Upper lobe of left lung (tissue), 6 donors: ENCODE measurements at places on chromosomes 12 and 14. TPM values are rescaled to one million over a fixed set of nuclear protein-coding genes. Genes with fewer than 3 reads are reported as not detected.
A peak's percentile ranks its signal among the peaks of the same experiment; 100 is the strongest.

CCNK gene
- total RNA-seq, result 29.8 TPM

ZFHX2 gene
- total RNA-seq, result 1.7 TPM

DNA sequence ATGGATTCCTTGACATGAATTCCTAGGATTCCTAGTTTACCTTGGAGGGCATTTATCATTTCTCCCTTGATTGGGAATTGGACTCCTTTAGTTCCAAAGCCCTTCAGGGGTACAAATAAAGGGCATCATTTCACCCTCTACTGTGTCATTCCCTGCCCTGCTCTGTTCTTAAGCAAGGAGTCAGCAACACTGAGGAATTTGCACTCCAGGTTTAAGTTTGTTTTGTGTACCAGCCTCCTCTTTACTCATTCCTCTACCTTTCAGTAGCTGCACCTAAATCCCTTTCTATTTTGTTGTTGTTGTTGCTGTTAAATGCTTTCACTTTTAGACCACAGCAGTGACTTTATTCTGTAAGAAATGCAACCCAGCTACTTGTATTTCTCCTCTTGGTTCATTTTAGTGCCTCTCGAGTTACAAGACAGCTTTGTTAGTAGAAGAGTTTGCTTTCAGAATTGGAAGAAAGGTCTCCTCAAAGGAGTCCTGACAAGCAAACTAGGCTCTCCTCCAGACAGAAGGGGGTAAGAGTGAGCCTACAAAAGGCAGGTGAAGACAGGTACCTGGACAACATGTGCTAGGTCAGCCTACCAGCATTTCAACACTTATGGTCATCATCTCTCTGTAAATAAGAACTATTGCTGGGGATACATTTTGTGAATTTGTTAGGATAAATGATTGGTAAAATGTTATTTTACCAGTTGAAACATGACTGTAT lies 90.0 kb downstream of the RMST start:
- peak; percentile 25 for DNase-seq
- H3K4me1 ChIP-seq, result peaks cover 18% of the 10 kb centered on the region
- no peaks in the 10 kb centered on the region for H3K27me3 ChIP-seq
- peak overlapping the region; percentile 57 for H3K27ac ChIP-seq

PNN gene
- 177 TPM for total RNA-seq

TRHDE gene
- 14.5 TPM for total RNA-seq

DNA sequence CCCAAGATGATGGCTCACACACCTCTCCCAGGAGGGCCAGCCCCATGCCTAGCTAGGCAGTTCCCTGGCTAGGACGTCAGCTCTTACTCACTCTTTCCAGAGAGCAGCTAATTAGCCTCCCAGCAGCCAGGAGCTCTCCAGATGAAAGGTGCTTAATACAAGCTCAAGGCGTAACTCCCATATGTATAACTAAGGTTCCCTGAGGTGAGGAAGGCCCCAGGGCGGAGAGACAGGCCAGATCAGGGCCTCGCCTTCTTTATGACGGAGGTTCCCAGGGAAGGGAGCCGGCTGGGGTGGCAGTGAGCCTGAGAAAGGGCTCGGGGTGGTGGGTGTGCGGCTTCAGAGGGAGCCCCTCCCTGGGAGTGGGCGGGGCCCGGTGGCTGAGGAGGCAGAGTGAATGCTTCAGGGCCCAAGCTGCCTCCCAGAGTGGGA lies 26.4 kb upstream of the ZFP36L1 start:
- H3K4me3 ChIP-seq, result no peak overlapping the region
- peaks cover 29% of the 10 kb centered on the region for H3K4me1 ChIP-seq
- H3K27me3 ChIP-seq, result no peaks in the 10 kb centered on the region
- H3K27ac ChIP-seq, result no peak overlapping the region
- H3K36me3 ChIP-seq, result no peaks in the 10 kb centered on the region

- H3K4me3 ChIP-seq, result no peak overlapping the region
- peaks cover 6% of the 10 kb centered on the region for H3K4me1 ChIP-seq
- H3K27ac ChIP-seq, result no peak overlapping the region
- DNase-seq, result no peak
- H3K27me3 ChIP-seq, result no peaks in the 10 kb centered on the region
Measured at GRCh38 chr14:52044791-52045522, 23.9 kb downstream of the NID2 start.

- H3K27ac ChIP-seq, result no peak overlapping the region
- DNase-seq, result no peak
- no peaks in the 10 kb centered on the region for H3K36me3 ChIP-seq
- no peaks in the 10 kb centered on the region for H3K4me1 ChIP-seq
- H3K27me3 ChIP-seq, result no peaks in the 10 kb centered on the region
Measured at GRCh38 chr12:22313286-22313962, 21.1 kb downstream of the ST8SIA1 start.

DNA sequence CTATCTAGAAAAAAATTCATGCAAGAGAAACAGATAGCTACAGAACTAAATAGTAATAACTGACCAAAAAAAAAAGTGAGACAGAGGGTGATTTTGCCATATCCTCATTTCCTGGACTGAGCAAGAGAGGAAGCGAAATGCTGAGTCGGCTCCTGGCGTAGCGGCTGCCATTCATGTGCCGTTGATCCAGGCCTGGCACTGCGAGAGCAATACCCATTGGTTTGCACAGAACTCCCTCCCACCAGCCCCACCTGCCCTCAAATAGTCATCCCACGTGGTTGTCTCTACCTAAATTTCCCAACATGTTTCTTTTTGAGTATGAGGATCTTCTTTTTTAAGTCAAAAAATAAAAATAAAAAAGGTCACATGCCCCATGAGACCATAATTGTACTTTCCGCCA lies 9.4 kb upstream of the WNT5B start:
- peak; percentile 76 for DNase-seq
- H3K4me1 ChIP-seq, result no peaks in the 10 kb centered on the region
- H3K36me3 ChIP-seq, result no peaks in the 10 kb centered on the region
- H3K4me3 ChIP-seq, result no peak overlapping the region

DNA sequence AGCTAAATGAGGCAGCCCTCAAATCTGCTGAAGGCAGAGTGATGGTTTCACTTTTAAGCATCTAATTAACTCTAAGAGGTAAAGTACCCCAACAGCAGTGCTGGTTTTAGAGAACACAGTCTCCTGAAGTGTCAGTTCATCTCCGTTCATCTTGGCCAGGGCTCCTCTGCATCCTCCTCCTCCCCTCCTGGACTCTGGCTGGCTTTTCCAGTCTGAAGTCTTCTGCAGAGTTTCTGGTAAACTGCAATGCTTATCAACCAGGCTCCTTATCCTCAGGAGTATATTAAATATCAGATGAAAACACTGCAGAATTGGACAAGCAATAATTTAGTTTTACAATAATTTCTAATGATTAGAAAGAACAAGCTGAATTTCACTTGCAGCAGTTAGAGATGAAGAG lies 115.4 kb downstream of the GTF2A1 start:
- DNase-seq, result no peak
- H3K4me3 ChIP-seq, result no peak overlapping the region
- no peak overlapping the region for H3K27ac ChIP-seq

GPRC5A gene
- total RNA-seq, result 882 TPM

FIGNL2 gene
- total RNA-seq, result 1.5 TPM

- H3K27ac ChIP-seq, result no peak overlapping the region
- H3K4me1 ChIP-seq, result no peaks in the 10 kb centered on the region
- H3K4me3 ChIP-seq, result no peak overlapping the region
- no peaks in the 10 kb centered on the region for H3K27me3 ChIP-seq
- DNase-seq, result no peak
- peaks cover 47% of the 10 kb centered on the region for H3K36me3 ChIP-seq
Measured at GRCh38 chr12:76356071-76356470, 7.9 kb upstream of the BBS10 start.

GRCh38 chr12:29164477-29165393 lies 15.7 kb downstream of the FAR2 start:
- H3K27me3 ChIP-seq, result no peaks in the 10 kb centered on the region
- H3K36me3 ChIP-seq, result no peaks in the 10 kb centered on the region
- H3K4me1 ChIP-seq, result peaks cover 37% of the 10 kb centered on the region
- DNase-seq, result no peak

PALS1 gene
- 36.7 TPM for total RNA-seq

DNA sequence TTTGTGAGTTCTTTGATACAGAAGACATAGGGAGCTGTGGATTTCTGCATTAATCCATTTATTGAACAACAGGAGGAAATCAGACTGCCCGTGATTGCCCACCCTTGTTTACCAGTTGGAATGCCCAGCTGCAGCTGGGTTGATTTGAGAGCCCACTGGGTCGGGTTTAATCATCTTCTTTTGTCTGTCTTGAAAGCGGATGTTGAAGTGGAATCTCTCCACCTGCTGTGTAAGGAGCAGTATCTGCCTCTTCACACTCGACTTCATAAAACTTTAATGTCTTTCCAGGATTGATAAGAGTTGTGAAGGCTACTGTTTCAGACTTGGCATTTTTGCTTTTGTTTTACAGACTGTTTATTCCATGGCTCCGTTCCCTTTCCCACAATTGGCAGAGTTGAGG lies 39.9 kb downstream of the TBC1D30 start:
- H3K27me3 ChIP-seq, result no peaks in the 10 kb centered on the region
- H3K27ac ChIP-seq, result no peak overlapping the region
- no peak overlapping the region for H3K4me3 ChIP-seq
- H3K4me1 ChIP-seq, result no peaks in the 10 kb centered on the region
- H3K36me3 ChIP-seq, result no peaks in the 10 kb centered on the region

TSPAN8 gene
- 26.3 TPM for total RNA-seq

KRT6C gene
- not detected for total RNA-seq

LTBP2 gene
- total RNA-seq, result 19.7 TPM

SMIM10L1 gene
- 1.3 TPM for total RNA-seq
